MCF 10A (cell line): ENCODE measurements at places on chromosomes 11 and 22. TPM values are rescaled to one million over a fixed set of nuclear protein-coding genes. Genes with fewer than 3 reads are reported as not detected.

- DNase-seq: no peak
Measured at GRCh38 chr11:33944693-33945424, 53.0 kb upstream of the LMO2 start.

DNA sequence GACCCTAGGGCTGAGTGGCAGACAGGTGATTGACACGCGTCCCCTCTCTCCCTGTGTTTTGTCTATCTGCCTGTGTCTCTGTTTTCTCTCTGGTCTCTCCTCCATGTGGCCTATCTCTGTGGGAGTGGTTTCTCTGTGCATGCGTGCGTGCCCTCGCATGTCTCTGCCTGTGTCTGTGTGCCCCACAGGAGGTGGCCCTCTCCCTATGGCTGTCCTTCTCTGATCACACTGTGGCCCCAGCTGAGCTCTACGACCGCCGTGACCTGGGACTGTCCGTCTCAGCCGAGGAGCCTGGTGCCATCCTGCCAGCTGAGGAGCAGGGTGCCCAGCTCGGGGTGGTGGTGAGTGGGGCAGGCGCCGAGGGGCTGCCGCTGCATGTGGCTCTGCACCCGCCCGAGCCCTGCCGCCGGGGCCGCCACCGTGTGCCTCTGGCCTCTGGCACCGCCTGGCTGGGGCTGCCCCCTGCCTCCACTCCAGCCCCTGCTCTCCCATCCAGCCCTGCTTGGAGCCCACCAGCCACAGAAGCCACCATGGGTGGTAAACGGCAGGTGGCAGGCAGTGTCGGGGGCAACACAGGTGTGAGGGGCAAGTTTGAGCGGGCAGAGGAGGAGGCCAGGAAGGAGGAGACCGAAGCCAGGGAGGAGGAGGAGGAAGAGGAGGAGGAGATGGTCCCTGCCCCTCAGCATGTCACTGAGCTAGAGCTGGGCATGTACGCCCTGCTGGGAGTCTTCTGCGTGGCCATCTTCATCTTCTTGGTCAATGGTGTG, 11.6 kb downstream of the TMEM132A start:
- DNase-seq: no peak

GRCh38 chr11:92955860-92956259, 13.6 kb upstream of the MTNR1B start:
- peak; percentile 68 for DNase-seq

DNA sequence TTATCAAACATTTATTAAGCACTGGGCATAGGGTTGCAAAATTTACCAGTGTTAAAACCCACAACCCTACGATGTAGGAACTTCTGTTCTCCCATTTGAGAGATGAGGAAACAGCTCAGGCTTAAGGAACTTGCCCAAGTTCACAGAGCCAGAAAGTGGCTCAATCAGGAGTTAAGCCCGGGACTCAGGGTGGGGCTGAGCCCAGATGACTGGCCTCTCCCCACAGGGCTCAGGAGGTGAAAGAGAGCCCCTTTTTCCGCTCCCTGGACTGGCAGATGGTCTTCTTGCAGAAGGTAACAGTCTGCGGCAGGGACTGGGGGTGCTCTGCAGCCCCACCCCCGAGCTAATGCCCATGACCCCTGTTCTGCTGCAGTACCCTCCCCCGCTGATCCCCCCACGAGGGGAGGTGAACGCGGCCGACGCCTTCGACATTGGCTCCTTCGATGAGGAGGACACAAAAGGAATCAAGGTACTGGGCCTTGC, 5.6 kb upstream of the ANKRD13D start:
- DNase-seq: no peak

- DNase-seq: no peak
Measured at GRCh38 chr11:26704249-26704648, 17.6 kb downstream of the SLC5A12 start.

- DNase-seq: no peak
Measured at GRCh38 chr11:73439002-73439843, 63.0 kb downstream of the RELT start.

DNA sequence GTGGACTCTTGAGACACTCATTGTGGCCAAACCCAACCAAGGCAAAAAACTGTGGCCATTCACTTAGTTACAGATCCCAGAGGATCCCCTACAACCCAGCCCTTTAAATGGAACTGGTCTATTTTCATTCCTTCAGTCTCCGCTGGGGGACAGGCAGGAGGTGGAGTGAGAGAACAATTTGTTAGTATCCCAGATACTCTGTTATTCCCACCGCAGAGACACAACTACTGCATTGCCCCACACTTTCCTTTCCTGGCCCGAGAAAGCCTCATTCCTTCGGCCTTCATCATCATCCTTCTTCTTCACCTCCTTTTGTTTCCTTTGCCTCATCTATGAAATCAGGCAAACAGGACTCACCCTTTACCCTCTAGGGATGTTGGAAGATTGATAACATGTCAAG, 191.1 kb downstream of the NTM start:
- DNase-seq: no peak

GRCh38 chr11:131481971-131482370, 111.6 kb downstream of the NTM start:
- no peak for DNase-seq

GRCh38 chr11:118079491-118079890, 2.6 kb downstream of the TMPRSS4 start:
- DNase-seq: no peak

GRCh38 chr11:67463680-67464410, 5.2 kb downstream of the TMEM134 start:
- peak; percentile 91 for DNase-seq

The FZD4 gene
- total RNA-seq: 0.34 and 0.35 TPM in 2 replicates

The C22orf31 gene
- total RNA-seq: not detected in 2 replicates

The AGBL2 gene
- 0.86 and 1.2 TPM in 2 replicates for total RNA-seq

The LINC01488 gene
- not detected in 2 replicates for total RNA-seq
